ENCODE measurements at places on chromosomes 3 and 15.

- DNase-seq = no peak
These were observed 53.0 kb downstream of the PDIA5 start for GRCh38 chr3:123119802-123120201.

- DNase-seq = no peak
These were observed 14.2 kb upstream of the SNX22 start for GRCh38 chr15:64137226-64137833.

- DNase-seq = no peak
These were observed 382.9 kb upstream of the MCTP2 start for GRCh38 chr15:93848490-93848889.

- no peak for DNase-seq
These were observed 73.3 kb downstream of the MRPL46 start for GRCh38 chr15:88393719-88394519.

- DNase-seq = no peak
These were observed 69.8 kb upstream of the GRM7 start for GRCh38 chr3:6791161-6791560.

GRCh38 chr3:106512846-106513245 is 644.0 kb upstream of the CBLB start:
- no peak for DNase-seq

GRCh38 chr3:194158942-194159439 is 23.0 kb downstream of the HES1 start:
- DNase-seq = no peak

All from mesendoderm (in vitro differentiated cells).